ENCODE measurements at places on chromosomes 12 and 14.

GRCh38 chr12:22525426-22525825 is 18.9 kb downstream of the C2CD5 start:
- DNase-seq = no peak

GRCh38 chr14:64722842-64723447 is 18.7 kb downstream of the PLEKHG3 start:
- DNase-seq = no peak

DNA sequence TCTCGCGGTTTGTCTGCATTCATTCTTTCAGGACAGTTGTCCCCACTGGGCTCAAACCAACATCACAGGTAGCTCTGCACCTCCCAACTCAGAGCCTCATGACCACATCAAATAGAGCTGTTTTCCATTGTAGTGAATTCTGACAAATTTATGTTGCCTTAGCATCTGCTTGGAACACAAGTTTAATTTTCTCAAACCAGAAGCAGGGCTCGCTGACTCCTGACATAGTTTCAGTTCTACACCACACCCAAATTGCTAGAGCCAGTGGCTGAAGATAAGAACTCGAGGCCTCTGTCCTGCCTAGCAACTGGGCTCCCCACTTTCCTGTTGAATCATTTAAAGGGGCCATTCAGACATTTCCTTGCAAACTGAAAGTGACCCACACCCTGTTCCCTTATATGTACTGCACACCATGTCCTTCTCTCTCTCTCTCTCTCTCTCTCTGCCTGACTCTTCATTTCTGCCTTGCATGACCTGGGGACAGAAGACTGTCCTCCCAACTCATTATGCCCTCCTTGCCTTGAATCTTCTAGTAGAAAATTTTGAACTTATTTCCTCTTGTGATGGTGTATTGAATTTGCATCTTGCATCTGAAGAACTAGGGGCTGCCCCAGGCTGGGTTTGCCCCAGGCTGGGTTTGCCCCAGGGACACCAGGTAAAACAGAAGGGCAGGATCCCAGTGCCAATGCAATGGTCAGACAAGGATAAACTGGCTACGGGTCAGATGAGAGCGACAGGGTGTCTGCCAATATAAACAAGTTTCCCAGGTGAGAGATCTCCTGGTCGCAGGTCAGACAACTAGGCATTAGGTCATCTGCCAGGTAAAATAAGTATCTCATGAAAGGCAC is 9.7 kb upstream of the WSCD2 start:
- peak; percentile 83 for DNase-seq

GRCh38 chr12:13979772-13980378 is 1.5 kb downstream of the GRIN2B start:
- no peak for DNase-seq

GRCh38 chr14:34235643-34236300 is 226.3 kb downstream of the SPTSSA start:
- DNase-seq = no peak

- no peak for DNase-seq
Measured at GRCh38 chr12:30286345-30286926, 409.2 kb downstream of the IPO8 start.

DNA sequence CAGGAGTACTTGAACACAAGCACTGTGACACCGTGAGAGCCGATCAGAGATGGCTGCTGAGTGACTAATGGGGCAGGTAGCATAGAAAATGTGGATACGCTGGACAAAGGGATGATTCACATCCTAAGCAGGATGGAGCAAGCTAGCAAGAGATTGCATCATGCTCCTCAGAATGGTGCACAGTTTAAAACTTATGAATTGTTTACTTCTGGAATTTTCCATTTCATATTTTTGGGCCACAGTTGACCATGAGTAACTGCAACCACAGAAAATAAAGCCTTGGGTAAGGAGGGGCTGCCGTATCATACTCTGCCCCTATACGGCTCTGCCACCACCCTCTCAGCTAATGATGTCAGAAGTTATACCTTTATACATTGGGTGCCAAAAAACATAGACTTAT is 23.3 kb upstream of the MARK3 start:
- DNase-seq = no peak

- no peak for DNase-seq
Measured at GRCh38 chr12:67533159-67533558, 115.4 kb upstream of the DYRK2 start.

- no peak for DNase-seq
Measured at GRCh38 chr14:52263190-52263589, 4.3 kb upstream of the PTGDR start.

GRCh38 chr12:80316222-80316621 is 127.8 kb upstream of the PTPRQ start:
- DNase-seq = no peak

GRCh38 chr12:122399592-122400373 is 22.7 kb downstream of the CLIP1 start:
- no peak for DNase-seq

- DNase-seq = no peak
Measured at GRCh38 chr12:114968727-114969126, 284.8 kb upstream of the TBX3 start.

Data from hematopoietic multipotent progenitor cell (in vitro differentiated cells).